ENCODE measurements at places on chromosomes 2 and 18. TPM values are rescaled to one million over a fixed set of nuclear protein-coding genes. Genes with fewer than 3 reads are reported as not detected.

DNA sequence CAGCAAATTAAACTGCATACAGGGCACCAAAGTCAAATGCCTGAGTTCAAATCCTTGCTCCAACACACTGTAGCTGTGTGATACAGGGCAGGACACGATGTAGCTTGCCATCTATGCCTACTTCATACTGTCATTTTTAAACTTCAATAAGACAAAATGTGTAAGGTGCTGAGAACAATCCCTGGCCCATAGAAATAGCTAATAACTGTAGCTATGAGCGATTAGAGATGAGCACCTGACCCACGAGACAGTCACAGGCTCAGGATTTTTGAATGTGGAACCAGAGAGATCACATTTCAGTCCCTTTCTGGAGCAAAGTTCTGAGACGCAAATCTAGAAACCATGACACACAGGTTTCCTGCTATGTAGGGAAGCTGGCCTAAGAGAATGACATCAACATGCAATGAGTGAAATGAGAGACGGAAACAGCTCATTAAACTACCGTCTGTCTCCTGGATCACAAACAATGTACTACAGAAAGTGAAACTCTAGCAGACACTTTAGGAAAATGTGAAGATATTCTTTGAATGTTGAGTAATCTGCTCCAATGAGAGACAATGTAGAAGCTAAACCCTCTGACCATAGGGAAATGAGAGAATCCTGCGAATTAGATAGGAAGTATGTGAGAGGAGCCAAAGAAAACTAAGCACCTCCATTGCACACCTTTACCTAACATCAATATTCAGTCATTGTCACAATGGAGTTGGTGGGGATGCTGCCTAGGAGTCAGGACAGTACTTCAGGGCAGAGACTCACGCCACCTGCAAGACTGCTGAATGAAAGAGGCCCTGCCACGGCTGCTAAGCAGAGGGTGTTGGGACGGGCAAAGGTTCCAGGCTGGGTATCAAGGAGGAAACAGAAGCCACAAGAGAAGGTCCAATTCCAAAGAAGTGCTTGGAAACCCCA is 25.5 kb downstream of the B4GALT6 start:
- no peak for DNase-seq

- no peak for DNase-seq
Measured at GRCh38 chr2:96828436-96828835, 12.4 kb downstream of the CNNM3 start.

- no peak for DNase-seq
Measured at GRCh38 chr2:213766465-213766901, 482.2 kb downstream of the SPAG16 start.

DNA sequence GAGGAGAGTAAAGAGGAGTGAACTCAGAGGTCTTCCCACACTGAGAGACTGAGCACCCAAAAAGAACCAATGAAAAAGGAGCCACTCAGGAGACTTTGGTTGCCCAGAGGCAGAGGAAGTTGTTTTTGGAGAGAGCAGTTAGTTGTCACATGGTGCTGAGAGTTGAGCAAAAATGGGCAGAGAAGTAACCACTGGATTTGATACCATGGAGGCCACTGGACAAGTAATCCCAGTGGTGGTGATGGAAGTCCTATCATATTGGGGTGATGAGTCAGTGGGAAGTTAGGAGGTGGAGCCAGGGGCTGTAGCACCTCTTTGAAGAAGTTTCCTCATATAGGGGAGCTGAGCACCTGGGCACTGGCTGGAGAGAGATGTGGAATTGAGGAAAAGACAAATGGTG is 235.8 kb downstream of the TPGS2 start:
- DNase-seq, result no peak

- DNase-seq, result no peak
Measured at GRCh38 chr2:166841152-166841551, 47.1 kb upstream of the XIRP2 start.

- DNase-seq, result no peak
Measured at GRCh38 chr2:190618030-190618429, 30.9 kb upstream of the NAB1 start.

- peak; percentile 44 for DNase-seq
Measured at GRCh38 chr2:10934979-10935350, 23.2 kb downstream of the KCNF1 start.

GRCh38 chr2:180846756-180847472 is 133.5 kb upstream of the UBE2E3 start:
- no peak for DNase-seq

- peak; percentile 24 for DNase-seq
Measured at GRCh38 chr2:20582600-20583221, 68.2 kb downstream of the HS1BP3 start.

- no peak for DNase-seq
Measured at GRCh38 chr2:108925735-108926134, 63.3 kb downstream of the EDAR start.

- DNase-seq, result no peak
Measured at GRCh38 chr2:51534166-51534565, 502.2 kb upstream of the NRXN1 start.

DNA sequence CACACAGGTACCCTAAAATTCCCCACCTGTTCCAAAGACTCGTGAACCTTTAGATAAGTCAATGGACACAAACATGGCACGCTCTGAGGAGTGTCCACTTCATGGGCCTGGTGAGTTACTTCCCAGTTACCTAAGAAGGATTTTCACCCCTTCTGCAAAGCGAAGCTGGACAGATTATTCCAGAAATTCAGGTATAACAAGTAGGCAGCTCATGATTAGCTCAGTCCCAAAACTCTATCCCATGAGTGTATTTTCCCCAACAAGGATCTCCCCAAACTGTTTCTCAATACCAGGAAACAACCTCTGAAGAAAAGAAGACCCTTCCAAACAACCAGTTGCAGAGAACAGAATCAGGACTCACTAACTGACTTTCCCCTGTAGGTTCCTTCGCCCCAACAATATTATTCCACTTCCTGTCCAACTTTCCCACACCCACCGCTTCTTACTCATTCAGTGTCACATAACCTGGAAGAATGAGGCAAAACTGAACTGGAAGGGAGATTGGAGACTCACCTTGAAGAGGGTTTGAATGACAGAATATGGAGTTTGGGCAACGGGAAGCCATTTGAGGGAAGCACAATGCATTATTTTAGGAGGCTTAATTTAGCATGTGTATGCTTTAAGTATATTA is 120.1 kb downstream of the ANTXR1 start:
- DNase-seq, result no peak

DNA sequence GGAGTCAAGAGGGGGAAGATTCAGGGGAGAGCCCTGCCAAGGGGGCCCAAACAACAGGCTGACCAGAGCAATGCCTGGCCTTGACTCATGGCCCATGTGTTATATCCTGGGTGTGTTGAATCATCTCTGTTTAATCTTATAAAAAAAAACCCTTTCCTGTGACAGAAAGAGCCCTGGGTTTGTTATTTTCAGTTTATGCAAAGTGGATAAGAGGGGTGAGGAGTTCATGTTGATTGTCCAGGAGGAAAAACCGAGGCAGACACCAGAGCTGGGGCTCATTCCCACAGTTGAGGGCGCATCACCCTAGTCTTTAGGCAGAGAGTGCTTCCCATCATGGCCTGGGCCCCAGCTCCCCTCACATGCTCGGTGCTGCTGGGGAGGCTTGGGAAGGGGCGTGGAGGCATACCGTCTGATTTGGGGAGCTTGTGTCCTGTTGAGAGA is 30.9 kb upstream of the IL37 start:
- DNase-seq, result no peak

- DNase-seq, result no peak
Measured at GRCh38 chr2:161033059-161033660, 127.1 kb upstream of the TANK start.

- DNase-seq, result no peak
Measured at GRCh38 chr18:67590571-67591141, 74.1 kb upstream of the DSEL start.

GRCh38 chr2:241177526-241178334 is 10.7 kb upstream of the ANO7 start:
- DNase-seq, result no peak

DNA sequence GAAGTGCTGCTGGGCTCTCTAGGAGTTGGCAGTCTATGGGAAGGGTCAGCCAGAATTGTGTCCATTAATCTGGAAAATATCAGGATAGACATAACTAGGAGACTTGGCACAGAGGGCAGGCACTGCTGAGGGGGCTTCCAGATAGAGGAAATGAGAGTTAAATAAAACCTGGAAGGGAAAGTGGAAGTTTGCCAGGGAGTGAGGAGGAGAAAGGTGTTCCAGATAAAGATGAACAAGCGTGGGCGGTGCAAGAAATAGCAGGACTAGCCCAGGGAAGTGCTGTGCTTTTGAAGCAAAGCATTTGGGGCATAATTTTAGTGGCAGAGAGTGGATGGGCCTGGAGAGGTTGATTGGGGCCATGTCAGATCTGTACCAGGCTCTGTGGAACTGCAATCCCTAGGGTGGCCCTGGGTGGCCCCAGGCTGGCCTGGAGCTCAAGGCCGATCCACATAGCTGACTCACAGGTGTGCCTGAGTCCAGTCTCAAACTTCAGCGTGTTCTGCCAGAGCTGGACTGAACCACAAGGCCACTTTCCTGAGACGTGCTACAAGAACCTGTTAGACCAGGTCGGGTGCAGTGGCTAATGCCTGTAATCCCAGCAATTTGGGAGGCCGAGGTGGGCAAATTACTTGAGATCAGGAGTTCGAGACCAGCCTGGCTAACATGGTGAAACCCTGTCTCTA is 26.9 kb downstream of the GALM start:
- no peak for DNase-seq

DNA sequence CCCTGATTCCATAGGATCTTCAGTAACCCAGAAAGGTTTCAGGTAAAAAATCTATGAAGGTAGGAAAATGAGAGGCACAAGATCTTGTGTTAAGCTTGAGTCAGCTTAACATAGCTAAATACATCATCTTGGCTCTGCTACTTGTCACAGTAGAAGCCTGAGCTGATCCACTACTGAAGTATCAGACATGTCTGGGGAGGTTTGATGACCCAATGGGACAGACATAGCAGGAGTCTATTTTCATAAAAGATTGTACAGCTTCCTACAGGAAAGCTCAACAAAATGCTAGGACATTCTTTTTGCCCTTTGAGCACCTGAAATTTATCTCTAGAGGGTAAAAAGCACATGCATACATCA is 84.3 kb upstream of the FSHR start:
- no peak for DNase-seq

- DNase-seq, result no peak
Measured at GRCh38 chr2:239182981-239183791, 217.6 kb downstream of the HDAC4 start.

DNA sequence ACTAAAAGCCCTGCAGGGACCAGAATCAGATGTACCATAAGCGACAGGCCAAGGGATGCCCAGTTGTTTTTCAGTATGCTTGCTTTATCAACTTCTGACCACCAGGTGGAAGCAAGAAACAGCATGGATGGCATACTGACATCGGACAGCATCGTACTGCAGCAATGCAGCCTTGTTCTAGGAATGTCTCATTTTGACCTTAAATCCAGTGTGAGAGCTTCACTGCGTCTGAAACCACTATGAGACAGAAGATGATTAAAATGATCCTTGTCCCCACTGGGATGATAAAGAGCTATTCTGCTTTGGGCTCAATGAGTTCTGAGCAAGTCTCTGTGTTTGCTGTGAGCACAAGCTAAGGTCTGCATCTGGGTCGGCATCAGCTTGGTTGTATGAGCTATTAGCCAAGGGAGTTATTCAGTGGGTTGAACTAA is 54.3 kb downstream of the CDK15 start:
- DNase-seq, result peak; percentile 40

DNA sequence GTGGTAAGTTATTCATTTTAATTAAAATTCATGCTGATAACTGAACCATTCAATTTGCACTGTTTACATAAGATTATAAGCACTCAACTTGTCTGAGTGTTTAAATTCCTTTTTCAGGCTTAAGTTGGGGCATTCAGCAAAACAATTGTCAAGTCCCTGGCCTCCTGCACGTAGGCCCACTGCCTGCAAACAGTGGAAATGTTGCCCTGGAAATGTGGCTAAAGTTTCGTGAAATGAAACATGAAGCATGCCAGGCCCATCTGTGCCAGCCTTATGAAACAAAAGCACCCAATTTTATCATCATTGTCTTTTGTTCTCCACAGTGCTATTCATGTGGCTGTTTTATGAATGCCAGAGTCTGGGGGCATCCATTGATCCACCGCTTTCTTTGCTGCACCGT is 163.7 kb downstream of the PTGR3 start:
- DNase-seq, result no peak

GRCh38 chr2:104781151-104781550 is 72.8 kb upstream of the POU3F3 start:
- DNase-seq, result no peak

DNA sequence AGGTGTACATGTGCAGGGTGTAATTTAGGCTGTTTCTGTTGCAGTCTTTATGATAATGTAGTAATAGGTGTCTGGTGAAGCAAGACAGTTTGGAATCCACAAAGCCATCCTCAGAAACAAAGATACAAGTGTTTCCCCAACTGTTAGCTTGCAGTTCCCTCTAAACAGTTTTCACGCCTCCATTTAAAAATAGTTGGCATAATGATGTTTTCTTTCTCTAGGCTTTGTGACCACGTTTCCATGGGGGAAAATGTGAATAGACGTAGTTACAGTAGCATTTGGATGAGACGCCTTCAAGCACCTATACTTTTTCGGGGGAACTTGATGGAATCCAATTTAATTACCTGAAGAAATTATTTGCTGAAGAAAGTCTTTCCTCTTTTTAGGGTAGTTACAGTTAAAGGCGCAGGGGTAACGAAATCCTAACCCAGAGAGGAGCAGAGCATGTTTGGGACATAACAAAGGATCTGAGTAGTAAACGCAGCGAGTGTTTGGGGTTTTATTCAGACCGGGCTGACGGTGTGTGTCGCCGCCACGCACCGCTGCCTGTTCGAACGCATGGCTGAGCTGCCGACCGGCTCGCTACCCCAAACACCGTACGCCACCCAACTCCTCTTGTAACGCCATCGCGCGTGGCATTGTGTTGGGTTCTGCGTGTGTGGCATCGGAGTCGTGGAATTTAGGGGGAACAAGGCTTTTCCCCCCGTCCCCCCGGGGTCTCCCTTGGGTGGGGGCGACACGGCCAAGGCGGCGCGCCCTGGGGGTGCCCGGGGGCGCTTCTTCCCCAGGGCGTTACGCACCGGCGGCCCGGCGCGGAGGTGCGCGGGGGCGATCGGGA is 681 bp upstream of the NRP2 start:
- DNase-seq, result no peak

Gene CCDC141
- 137 TPM for total RNA-seq

Gene NR4A2
- total RNA-seq, result 0.63 TPM

Gene TCF23
- 0.68 TPM for total RNA-seq

Gene ST8SIA3
- total RNA-seq, result not detected

Gene FEV
- not detected for total RNA-seq

Gene OST4
- total RNA-seq, result 343 TPM

Gene C2orf81
- 0.64 TPM for total RNA-seq

Gene FHOD3
- 444 TPM for total RNA-seq

Gene VSNL1
- total RNA-seq, result 14.9 TPM

Gene BUB1
- total RNA-seq, result not detected

Gene MSTN
- total RNA-seq, result not detected

Gene DAW1
- 0.49 TPM for total RNA-seq

Gene LAMA3
- total RNA-seq, result 1.8 TPM
